ENCODE measurements at places on chromosomes 13 and 19. TPM values are rescaled to one million over a fixed set of nuclear protein-coding genes. Genes with fewer than 3 reads are reported as not detected.

DNA sequence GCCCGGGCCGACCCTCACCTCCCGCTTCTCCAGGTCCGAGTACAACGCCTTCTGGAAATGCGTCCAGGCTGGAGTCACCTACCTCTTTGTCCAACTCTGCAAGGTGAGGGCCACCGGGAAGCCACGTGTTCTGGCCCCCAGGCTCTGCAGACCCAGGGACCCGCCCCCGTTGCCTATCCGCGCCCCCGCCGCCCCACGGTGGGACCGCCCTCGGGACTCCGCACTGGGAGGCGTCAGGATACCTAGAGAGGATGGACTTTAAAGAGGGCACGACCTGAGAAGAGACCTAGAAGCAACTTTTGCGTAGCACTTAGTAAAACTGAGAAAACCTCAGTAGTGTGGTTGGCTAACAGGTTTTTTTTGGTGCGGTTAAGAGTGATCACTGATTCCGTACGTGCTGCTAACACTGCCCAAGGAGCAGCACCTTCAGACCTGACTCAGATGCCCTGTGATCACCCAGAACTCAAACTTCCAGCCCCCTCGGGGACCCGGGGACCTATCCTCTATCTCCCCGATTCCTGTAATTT is 492 bp downstream of the TMEM147 start:
- no peaks in the 10 kb centered on the region for H3K4me1 ChIP-seq
- H3K27me3 ChIP-seq: no peaks in the 10 kb centered on the region
- peak overlapping the region; percentile 88 for H3K4me3 ChIP-seq
- H3K27ac ChIP-seq: peak overlapping the region; percentile 69

The CEBPA gene
- 95.5 TPM for total RNA-seq

DNA sequence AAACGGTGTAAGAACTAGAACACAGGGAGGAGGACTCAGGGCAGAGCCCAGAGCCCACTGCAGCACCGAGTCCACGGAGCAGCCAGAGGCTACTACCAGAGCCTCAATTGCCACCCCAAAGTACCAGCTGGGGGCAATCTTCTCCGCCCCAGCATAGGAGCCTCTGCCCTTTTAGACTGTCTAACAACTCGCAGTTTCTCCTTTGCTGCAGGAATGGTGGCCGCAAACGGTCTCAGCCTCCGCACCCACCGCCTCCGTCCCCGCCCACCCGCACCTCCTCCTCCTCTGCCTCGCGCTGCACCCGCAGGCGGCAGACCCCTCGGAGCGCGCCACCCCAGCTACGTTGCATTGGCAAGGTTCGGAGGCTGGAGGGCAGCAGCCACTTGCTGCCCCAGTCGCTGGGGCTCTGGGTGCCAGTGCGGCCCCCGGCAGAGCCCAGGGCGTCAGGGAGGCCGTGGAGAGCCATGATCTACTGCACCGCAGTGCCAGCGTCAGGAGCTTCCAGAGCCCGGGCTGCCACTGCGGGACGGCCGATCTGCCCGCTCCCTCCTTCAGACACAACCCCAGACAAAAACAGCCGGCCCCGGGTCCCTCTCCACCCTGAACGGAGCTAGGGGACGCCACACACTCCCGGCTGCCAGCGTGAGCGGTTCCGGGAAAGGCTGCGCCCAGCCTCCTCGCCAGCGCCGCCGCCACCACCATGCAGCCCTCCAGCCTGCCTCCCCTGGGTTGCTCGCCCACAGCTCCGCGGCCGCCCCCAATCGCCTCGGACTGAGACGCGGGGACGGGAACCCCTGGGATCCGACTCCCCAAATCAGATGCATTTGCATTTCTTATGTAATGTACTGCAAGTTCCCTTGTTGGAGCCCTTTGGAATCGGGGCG is 1.8 kb downstream of the FGF14 start:
- H3K4me3 ChIP-seq: peak overlapping the region; percentile 80
- no peaks in the 10 kb centered on the region for H3K27me3 ChIP-seq
- no peaks in the 10 kb centered on the region for H3K36me3 ChIP-seq

DNA sequence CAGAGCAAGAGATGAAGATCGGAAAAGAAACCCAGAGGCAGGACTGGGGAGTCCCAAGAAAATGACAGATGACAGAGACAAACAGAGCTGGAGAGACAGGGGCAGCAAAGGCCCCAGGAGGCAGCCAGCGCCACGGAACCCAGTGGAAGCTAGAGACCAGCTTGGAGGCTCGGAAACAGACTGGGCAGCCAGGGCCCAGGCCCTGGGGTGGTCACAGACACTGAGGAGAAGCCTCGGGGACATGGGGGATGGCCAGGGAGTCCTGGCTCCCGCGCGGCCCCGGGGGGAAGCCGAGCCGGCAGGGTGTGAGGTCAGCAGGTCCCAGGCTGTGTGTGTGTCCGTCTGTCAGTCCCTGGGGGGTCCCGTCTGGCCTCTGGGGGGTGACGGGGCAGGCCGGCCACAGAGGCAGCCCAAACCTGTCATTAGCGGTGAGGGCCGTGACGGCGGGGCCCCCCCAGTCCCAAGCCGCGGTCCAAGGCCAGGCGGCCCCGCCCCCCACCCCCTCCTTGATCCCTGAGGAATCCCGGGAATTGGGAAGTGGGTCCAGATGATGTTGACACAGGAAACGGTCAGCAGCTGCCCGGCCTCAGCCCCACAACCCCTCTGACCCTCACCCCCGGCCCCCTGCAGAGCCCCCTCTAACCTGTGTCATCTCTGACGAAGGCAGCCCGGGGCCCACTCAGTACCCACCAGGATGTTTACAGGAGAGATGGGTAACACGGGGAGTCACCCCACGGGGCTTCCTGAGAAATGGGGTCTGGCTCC is 2.5 kb upstream of the TMEM190 start:
- H3K4me3 ChIP-seq: no peak overlapping the region
- H3K4me1 ChIP-seq: peaks cover 2% of the 10 kb centered on the region
- H3K27ac ChIP-seq: no peak overlapping the region
- H3K36me3 ChIP-seq: no peaks in the 10 kb centered on the region

GRCh38 chr13:91312324-91312723 is 35.2 kb upstream of the MIR17HG start:
- H3K36me3 ChIP-seq: no peaks in the 10 kb centered on the region
- H3K27me3 ChIP-seq: no peaks in the 10 kb centered on the region
- no peak overlapping the region for H3K4me3 ChIP-seq
- H3K4me1 ChIP-seq: no peaks in the 10 kb centered on the region
- no peak overlapping the region for H3K27ac ChIP-seq

DNA sequence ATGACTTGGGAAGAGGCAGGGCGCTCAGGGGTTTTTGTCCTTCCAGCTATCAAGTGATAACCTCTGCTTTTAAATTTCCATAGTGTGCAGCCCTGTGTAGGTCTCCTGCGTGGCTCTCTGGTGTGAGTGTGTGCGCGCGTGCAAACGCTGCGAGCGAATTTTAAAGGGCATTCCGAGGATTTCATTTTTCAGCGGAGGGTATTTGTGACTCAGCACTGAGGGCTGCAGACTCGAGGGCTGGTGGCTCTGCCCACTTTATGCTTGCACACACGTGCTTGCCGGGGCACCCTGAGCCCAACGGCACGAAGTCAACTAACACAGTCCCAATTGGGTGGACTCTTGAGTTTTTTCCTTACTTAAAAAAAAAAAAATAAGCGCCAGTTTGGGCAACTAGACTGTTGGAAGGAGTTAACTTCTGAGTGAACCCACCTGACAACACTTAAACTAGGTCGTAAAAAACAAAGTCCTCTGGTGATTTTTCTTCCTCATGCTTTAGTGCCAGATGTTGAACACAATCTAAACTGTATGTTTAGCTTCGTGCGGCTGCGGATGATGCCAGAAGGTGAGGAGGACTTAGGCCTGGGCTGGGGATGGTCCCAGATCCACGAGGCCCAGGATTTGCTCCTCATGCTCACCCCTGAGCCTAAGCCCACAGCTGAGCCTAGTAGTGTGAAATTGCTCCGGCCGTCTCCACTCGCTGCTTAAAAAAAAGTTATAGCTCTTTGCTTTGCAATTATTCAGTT is 2.1 kb downstream of the FGF9 start:
- no peaks in the 10 kb centered on the region for H3K36me3 ChIP-seq
- no peak overlapping the region for H3K27ac ChIP-seq
- H3K4me3 ChIP-seq: peak overlapping the region; percentile 62

The NCCRP1 gene
- total RNA-seq: not detected

DNA sequence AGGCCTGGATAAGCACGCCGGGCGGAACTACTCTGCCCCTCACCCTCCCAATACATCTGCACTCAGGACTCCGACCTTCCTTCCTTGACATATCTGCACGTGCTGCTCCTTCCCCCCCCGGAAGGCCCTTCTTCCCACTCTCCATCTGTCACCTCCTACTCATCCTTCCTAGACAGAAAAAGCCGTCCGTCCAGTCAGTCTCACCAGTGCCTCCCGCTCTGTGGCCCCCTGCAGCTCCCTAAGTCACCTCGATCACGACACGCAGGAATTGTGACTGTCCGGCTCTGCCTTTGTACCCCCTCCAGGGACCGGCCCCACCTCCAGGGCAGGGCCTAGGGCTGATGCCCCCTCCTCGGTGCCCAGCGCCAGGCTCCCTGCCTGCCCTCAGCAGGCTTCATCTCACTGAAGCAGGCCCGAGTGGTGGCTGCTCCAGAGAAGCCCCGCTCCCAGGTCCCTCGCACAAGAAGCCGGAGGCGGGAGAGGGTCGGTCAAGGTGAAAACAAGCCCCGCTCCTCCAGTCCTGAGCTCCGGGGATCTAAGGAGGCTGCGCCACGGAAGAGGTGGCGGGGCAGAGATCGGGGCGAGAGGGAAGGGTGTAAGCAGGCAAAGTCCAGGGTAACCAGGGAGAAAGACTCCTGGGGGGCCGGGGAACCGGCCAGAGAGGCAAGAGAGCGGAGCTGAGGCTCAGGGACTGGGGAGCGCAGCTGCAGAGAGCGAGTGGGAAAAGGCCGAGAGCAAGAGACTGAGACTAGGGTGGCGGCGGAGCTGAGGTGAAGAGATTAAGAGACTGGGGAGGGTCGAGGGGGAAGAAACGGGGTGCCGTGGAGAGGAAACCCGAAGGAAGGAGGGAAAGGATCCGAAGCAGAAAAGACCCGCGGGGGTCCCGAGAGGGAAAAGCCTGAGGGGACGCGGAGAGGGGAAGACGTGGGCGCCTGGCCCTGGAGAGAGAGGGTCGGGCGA is 1.1 kb downstream of the PPP6R1 start:
- peak overlapping the region; percentile 78 for H3K27ac ChIP-seq
- H3K36me3 ChIP-seq: no peaks in the 10 kb centered on the region
- DNase-seq: no peak
- peaks cover 54% of the 10 kb centered on the region for H3K4me1 ChIP-seq

DNA sequence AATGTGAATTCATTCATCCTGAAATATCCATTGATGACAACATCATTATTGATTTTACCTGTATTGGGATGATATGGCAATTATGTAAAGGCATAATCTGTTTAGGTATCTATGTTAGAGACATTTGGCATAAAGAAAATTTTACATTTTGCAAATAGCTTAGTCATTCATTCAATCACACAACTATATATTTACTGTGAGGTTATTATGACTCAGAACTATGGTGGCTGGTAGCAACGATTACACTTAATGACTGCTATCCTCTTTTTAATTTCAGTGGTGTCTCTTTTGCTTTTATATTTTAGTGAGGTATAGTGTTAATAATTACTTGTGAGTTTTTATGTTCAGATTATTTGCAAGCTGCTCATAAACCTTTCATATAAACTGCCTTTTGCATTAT is 955.9 kb downstream of the SLITRK6 start:
- no peaks in the 10 kb centered on the region for H3K4me1 ChIP-seq
- no peak for DNase-seq
- H3K27me3 ChIP-seq: no peaks in the 10 kb centered on the region
- H3K4me3 ChIP-seq: no peak overlapping the region

GRCh38 chr13:28406733-28407266 is 88.1 kb downstream of the FLT1 start:
- H3K36me3 ChIP-seq: no peaks in the 10 kb centered on the region
- no peaks in the 10 kb centered on the region for H3K4me1 ChIP-seq
- H3K27ac ChIP-seq: no peak overlapping the region
- DNase-seq: no peak

GRCh38 chr13:99043831-99044231 is 66.0 kb upstream of the DOCK9 start:
- no peak overlapping the region for H3K4me3 ChIP-seq
- no peaks in the 10 kb centered on the region for H3K4me1 ChIP-seq
- no peaks in the 10 kb centered on the region for H3K27me3 ChIP-seq
- H3K36me3 ChIP-seq: no peaks in the 10 kb centered on the region

GRCh38 chr13:32585550-32586079 is 637 bp upstream of the PDS5B start:
- H3K27ac ChIP-seq: peak overlapping the region; percentile 86
- H3K36me3 ChIP-seq: no peaks in the 10 kb centered on the region
- DNase-seq: peak; percentile 35
- peak overlapping the region; percentile 55 for H3K4me3 ChIP-seq

The ZNF69 gene
- 12.0 TPM for total RNA-seq

GRCh38 chr19:5376928-5377327 is 36.3 kb upstream of the PTPRS start:
- no peaks in the 10 kb centered on the region for H3K4me1 ChIP-seq
- no peaks in the 10 kb centered on the region for H3K27me3 ChIP-seq
- no peak overlapping the region for H3K4me3 ChIP-seq
- no peak for DNase-seq
- no peaks in the 10 kb centered on the region for H3K36me3 ChIP-seq

GRCh38 chr13:79340490-79340889 is 65.6 kb downstream of the RBM26 start:
- H3K27me3 ChIP-seq: no peaks in the 10 kb centered on the region
- H3K36me3 ChIP-seq: peaks cover 24% of the 10 kb centered on the region
- no peak for DNase-seq
- H3K4me1 ChIP-seq: no peaks in the 10 kb centered on the region
- no peak overlapping the region for H3K27ac ChIP-seq
- H3K4me3 ChIP-seq: no peak overlapping the region

- H3K4me3 ChIP-seq: no peak overlapping the region
- DNase-seq: peak; percentile 32
- H3K36me3 ChIP-seq: peaks cover 16% of the 10 kb centered on the region
- H3K4me1 ChIP-seq: peaks cover 10% of the 10 kb centered on the region
- H3K27me3 ChIP-seq: no peaks in the 10 kb centered on the region
- no peak overlapping the region for H3K27ac ChIP-seq
Observed at GRCh38 chr19:47002853-47003610, 16.6 kb upstream of the NPAS1 start.

DNA sequence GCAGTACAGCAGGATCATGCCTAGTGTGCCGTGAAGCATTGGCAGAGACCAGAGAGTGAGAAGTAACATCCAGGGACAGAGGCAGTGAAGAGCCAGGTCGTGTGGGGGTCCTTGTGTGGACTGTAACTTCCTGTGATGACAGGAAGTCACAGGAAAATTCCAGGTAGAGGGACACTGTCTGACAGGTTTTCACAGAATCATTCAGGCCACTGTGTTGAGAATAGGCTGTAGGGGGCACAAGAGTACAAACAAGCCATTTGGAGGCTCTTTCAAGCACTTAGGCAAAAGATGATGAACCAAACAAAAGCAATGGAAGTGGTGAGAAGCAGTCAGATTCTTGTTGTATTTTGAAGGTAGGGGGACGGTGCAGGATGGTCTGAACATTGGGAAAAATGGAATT is 46.4 kb downstream of the N4BP2L1 start:
- H3K36me3 ChIP-seq: no peaks in the 10 kb centered on the region
- no peak overlapping the region for H3K4me3 ChIP-seq
- DNase-seq: no peak

DNA sequence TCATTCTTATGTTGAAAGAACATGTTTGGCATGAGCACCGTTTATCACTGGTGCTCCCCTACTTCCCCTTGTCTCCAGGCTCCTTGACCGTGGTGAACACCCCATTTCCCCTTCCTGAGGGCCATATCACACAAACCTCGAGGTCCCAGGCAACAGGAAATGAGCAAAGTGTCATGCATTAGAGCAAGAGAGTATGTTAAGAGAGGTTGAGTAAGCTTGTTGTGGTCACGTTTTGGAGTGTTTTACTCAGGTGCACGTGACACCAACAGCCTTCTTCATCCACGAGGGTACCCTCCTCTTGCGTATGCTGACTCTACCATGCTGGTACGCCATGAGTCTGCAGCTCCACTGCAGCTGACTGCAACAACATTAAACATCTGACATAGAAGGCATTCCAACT is 482.2 kb upstream of the NBEA start:
- no peaks in the 10 kb centered on the region for H3K36me3 ChIP-seq
- no peak overlapping the region for H3K4me3 ChIP-seq
- no peaks in the 10 kb centered on the region for H3K27me3 ChIP-seq
- no peak overlapping the region for H3K27ac ChIP-seq
- H3K4me1 ChIP-seq: no peaks in the 10 kb centered on the region

Data from liver (tissue), 10 donors.